ENCODE measurements at places on chromosomes 12 and 14. TPM values are rescaled to one million over a fixed set of nuclear protein-coding genes. Genes with fewer than 3 reads are reported as not detected.
A peak's percentile ranks its signal among the peaks of the same experiment; 100 is the strongest.

- no peak for DNase-seq
These were observed 147.4 kb upstream of the FOXN3 start for GRCh38 chr14:89564286-89564957.

Gene SERPINA10
- total RNA-seq = not detected

DNA sequence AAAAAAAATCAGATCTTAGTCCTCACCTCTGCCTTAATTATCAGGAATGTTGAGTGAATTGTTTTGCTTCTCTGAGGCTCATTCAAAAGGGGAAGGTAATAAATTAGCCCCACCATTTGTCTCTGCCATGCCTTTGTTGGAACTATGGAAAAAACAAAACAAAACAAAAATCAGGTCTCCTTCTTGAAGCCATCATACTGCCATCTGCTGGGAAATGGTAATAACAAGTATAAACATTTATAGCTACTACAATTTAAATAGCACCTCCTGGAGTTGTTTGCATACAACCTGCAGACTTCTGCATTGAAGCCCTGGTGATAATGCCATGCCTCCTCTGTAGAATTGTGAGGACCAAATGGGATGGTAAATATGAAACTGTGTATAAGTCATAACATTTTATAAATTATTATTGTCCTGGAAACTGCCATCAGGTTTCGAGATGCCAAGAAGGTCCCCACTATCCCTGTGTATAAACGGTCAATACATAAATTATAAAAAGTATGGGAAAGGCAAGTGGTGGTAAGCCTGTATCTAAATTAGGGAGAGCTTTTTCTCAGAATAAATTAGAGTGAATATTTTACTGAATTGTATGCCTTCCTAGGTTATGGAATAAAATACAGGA, 87.2 kb upstream of the FGD4 start:
- peak; percentile 58 for DNase-seq

GRCh38 chr14:89746135-89746534, 208.4 kb downstream of the EFCAB11 start:
- DNase-seq = no peak
